ENCODE measurements at places on chromosomes 12 and 14.

DNA sequence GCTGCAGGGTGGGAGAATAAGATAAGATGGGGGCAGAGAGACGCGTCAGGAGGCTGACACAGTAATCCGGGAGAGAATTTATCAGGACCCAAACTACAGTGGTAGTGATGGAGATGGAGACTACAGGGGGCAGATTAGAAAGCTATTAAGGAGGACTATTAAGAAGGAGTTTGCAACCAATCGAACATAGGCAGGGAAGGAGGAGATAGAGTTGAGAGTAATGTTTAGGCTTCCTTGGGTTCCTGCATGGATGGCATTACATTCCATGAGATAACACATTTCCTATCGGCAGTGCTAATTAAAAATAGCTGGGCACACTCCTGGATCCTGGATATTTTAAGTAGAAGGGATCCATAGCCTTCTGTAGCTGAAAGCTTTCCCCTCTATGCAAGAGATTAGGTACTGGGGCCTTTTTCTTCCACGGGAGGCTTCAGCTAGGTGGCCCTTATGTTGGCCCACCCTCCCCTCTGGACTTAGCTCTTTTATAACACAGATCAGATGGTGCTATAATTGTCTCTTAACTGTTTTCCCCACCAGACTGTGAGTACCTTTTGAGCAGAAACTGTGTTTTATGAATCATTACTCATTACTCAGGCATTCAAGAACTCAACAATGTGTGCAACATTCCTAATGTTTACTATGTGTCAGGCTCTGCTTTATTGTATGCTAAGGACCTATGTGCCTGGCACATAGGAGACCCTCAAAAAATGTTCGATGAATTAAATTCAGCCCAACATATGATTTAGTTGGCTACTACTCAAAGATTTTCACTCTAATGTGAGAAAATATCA is 113.0 kb downstream of the RMST start:
- no peak for DNase-seq

DNA sequence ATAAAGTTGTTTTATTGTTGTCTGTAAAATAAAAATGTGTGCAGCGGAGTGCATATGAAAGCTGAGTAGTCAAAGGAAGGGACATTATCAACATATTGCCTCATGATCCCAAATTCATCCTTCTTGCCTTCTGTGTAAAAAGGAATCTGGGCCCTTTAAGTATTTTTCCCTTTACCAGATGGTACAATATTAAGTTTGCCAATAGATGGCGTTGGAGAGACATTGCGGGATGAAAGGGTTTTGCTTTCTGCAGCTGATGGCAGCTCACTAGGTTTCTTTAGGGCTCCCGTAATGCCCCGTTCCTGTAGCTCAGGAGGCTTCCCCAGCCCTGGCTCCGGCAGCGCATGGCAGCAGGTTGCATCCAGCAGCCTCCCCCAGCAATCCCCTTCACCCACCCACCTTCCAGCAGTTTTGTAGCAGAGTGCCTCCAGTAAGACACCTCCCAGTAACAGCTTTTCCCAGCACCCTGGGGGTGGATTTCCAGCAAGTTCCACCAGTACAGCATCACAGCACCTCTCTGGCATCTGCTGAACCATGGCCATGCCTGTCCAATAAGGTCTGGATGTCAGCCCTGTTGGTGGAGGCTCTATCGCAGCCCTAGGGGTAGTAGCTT is 354.4 kb downstream of the MED13L start:
- peak; percentile 49 for DNase-seq

GRCh38 chr12:47350062-47350408 is 270.3 kb upstream of the AMIGO2 start:
- no peak for DNase-seq

- no peak for DNase-seq
These were observed 23.5 kb upstream of the YY1 start for GRCh38 chr14:100215330-100215885.

GRCh38 chr12:119245904-119246494 is 67.3 kb downstream of the HSPB8 start:
- DNase-seq: no peak

- DNase-seq: no peak
These were observed 600.5 kb downstream of the RERGL start for GRCh38 chr12:17489452-17489851.

DNA sequence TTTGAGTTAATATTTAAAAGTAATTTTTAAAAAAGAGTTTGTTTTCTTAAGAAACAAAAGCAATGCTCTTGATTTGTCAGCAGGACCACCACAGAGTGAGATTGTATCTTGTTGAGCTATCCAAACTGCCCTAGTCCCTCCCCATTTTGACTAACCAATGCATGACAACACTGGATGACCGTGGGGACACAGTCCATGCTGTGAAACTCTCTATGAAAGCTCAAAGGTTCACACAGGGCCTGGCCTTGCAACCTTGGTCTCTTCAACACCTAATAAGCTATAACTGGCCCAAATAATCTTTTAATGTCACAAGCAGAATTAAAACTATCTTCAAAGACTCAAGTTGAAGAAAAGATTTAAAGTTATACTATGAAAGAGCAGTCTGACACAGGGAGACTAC is 13.5 kb downstream of the ETFRF1 start:
- DNase-seq: no peak

GRCh38 chr12:93099792-93100191 is 170.7 kb upstream of the EEA1 start:
- no peak for DNase-seq

DNA sequence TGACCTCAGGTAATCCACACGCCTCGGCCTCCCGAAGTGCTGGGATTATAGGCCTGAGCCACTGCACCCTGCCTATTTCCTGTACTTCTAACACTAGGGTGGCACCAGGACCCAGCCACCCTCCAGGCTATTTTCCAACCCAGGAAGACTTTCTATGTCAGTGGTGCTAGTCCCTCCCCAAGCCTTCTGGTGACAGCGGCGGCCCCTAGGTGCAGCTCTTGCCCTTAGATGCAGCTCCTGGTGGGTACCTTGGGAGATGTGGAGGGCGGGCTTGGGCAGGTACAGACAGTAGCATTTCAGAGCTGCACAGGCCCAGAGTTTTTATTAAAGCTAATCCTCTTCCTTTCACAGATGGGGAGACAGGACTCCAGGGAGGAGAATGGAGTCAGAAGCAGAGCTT is 62.8 kb downstream of the SRRM4 start:
- no peak for DNase-seq

GRCh38 chr12:108685469-108686260 is 45.7 kb downstream of the CORO1C start:
- no peak for DNase-seq

- DNase-seq: no peak
These were observed 15.2 kb upstream of the CLIP1 start for GRCh38 chr12:122437656-122438121.

GRCh38 chr12:111426344-111427185 is 20.8 kb downstream of the SH2B3 start:
- no peak for DNase-seq

DNA sequence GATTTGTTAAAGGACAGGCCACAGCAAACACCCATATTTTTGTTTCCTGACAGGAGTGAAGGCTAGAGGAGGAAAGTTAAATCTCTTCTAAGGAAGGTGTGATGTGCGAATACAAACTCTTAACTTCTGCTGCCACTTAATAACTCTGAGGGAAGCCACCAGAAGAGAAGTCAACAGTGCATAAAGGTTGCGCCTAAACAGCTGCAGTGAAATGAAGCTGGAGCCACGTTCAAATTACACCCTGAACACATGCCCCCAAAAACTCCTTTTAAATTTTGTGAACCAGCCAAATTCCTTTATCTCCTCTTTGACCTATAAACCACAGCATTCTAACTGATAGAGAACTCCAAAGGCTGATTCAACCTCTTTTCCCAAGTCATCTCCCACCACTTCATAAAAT is 22.4 kb downstream of the DENND5B start:
- DNase-seq: no peak

GRCh38 chr12:89862511-89863445 is 154.1 kb upstream of the ATP2B1 start:
- DNase-seq: peak; percentile 18

- DNase-seq: no peak
These were observed 39.4 kb downstream of the MLXIP start for GRCh38 chr12:122117979-122118378.

GRCh38 chr12:103547929-103548328 is 39.1 kb upstream of the STAB2 start:
- no peak for DNase-seq

DNA sequence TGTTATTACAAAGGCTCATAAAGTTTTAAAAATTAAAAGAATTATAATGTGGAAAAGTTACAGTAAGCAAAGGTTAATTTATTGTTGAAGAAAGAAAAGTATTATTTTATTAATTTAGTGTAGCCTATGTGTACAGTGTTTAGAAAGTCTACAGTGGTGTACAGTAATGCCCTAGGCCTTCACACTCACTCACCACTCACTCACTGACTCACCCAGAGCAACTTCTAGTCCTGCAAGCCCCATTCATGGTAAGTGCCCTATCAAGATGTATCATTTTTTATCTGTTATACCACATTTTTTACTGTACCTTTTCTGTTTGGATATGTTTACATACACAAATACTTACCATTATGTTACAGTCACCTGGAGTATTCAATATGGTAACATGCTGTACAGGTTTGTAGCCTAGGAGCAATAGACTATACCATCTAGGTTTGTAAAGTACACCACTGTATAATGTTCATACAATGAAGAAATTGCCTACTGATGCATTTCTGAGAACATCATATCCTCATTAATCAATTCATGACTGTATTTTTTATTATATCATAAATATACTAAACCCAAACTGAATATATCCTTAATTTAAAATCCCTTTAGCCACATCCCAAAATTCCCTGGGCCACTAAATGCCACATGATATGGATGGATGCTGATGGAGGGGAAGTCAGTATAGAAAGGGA is 43.6 kb upstream of the NID2 start:
- DNase-seq: no peak

- peak; percentile 43 for DNase-seq
These were observed 33.4 kb upstream of the SYNDIG1L start for GRCh38 chr14:74459289-74459946.

- no peak for DNase-seq
These were observed 22.6 kb upstream of the DUSP16 start for GRCh38 chr12:12585115-12585863.

GRCh38 chr12:125269276-125269675 is 204.0 kb downstream of the AACS start:
- DNase-seq: no peak

- DNase-seq: peak; percentile 5
These were observed 8.1 kb upstream of the P2RX7 start for GRCh38 chr12:121124402-121125109.

DNA sequence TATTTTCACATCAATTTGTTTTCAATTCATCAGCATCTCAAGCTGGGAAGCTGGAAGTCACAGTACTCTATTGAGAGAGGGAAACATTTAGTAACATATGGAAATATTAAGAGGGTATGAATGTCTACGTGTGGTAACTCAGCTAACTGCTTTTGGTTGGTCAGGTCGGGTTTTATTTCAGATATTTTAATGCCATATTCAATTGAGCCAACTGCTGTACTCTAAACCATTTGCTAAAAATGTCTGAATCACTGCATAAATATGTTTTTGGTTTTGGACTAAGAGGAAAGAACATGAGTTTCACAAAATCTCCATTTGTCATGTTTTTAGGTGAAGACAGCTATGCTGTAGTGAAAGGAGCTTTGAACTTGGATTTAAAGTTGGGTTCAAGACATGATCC is 18.9 kb upstream of the PPFIBP1 start:
- DNase-seq: no peak

DNA sequence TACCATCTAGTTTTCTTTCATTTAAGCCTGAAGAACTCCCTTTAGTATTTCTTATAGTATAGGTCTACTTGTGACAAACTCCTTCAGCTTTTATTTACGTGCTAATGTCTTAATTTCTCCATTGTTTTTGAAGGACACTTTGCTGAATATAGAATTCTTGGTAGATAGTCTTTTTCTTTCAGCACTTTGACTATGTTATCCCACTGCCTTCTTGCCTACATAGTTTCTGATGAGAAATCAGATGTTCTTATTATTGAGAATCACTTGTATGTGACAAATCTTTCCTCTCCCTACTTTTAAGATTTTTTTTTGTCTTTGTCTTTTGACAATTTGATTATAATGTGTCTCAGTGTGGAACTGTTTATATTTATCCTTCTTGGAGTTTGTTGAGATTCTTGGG is 5.1 kb upstream of the MIS18BP1 start:
- no peak for DNase-seq

GRCh38 chr12:87344699-87345098 is 684.5 kb downstream of the C12orf50 start:
- no peak for DNase-seq

DNA sequence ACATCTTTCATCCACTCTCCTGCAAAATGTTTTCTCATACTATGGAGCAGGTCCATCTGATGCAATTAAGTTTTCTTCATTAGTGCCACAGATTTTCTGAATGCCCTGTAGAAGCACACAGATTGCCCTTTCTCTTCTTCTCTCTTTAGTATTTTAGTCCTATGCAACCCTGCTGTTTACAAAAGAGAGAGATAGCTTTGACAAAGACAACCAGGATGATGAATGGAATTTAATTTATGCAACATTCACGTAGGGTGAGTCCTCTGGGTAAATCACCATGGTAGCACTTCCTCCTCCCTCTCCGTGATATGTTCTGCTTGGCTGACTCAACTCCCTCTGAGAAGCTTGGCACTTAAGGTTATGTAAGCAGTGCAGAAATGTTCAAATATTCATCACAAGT is 400.9 kb upstream of the PDE3A start:
- no peak for DNase-seq

DNA sequence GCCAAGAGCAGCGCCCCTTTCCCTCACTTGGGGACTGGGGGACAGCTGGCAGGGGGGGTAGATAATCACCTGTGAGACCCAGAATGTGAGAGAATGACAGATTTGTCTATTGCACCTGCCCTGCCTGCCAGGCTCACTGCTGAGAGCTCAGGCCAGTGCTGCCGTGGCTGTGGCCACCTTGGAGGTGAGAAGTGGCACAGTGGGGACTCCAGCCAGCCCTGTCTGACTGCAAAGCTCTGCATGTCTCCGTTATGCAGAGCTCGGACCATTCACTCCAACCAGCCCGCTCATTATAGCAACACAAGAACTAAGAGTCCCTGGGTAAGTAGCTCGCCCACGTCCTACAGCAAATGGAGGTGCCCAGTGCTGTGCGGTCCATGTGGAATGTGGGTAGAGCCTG is 88.8 kb downstream of the DICER1 start:
- DNase-seq: no peak

DNA sequence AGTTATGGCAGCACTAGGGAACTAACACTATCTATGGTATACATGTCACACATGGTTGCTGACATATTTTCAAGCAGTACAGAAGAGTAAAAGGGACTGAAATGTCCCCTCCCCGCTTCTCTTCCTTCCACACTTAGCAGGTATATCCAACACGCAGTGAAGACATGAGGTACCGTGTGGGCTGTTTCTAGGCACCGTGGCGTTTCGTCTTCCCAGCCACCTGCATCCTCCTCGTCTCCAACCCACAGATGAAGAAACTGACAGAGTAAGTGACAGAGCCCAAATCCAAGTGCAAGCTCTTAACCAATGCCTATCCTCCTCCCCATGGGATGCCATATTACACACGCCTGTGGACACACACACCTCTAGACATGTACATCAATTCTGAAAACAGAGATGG is 32.4 kb downstream of the SLC8B1 start:
- DNase-seq: no peak

GRCh38 chr14:35335388-35336092 is 43.4 kb downstream of the PSMA6 start:
- no peak for DNase-seq

GRCh38 chr12:40325349-40325960 is 100.7 kb downstream of the LRRK2 start:
- DNase-seq: peak; percentile 43

- peak; percentile 28 for DNase-seq
These were observed 214.9 kb downstream of the ADAMTS20 start for GRCh38 chr12:43336962-43337555.

GRCh38 chr12:11834931-11835330 is 185.5 kb downstream of the ETV6 start:
- no peak for DNase-seq

- DNase-seq: no peak
These were observed 35.4 kb downstream of the SLC38A1 start for GRCh38 chr12:46233423-46233822.
